H9 (cell line): ENCODE measurements at places on chromosomes 16 and 17. TPM values are rescaled to one million over a fixed set of nuclear protein-coding genes. Genes with fewer than 3 reads are reported as not detected.
A peak's percentile ranks its signal among the peaks of the same experiment; 100 is the strongest.

- DNase-seq = no peak
Measured at GRCh38 chr17:48690655-48691054, 31.7 kb downstream of the PRAC1 start.

DNA sequence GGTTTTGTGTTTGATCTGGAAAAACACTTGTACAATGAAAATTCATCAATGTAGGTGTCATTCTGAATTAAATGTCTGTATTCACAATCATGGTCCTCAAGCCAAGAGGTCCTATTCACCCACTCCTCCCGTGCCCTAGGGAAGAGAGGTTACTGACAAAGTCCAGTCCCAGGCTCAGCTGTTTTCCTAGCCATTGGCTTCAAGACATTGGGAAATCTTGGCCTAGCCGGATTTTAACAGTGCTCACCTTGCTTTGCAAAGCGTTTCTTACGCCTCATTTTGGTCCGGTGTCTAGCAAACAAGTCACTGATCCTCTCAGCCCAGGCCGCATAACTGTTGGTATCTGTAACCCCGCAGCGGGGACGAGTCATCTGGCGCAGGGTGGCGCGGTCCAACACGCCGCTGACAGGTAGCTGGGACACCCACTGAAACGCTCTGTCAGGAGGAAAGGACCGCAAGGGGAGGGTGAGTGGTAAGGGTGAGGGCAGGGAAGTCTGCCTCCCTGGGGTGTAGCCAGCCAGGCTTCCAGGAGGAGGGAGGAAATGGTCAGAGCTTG lies 16.7 kb downstream of the MMP28 start:
- DNase-seq = no peak

Gene ASIC2
- total RNA-seq = 0.42 and 0.74 TPM in 2 replicates

GRCh38 chr16:12629271-12629670 lies 174.4 kb downstream of the CPPED1 start:
- no peak for DNase-seq

- DNase-seq = no peak
Measured at GRCh38 chr16:73768786-73769203, 527.8 kb upstream of the PSMD7 start.

GRCh38 chr16:88430524-88431446 lies 22.3 kb upstream of the ZFPM1 start:
- DNase-seq = peak; percentile 66

Gene EPOP
- 5.9 and 6.1 TPM in 2 replicates for total RNA-seq

Gene PRR35
- total RNA-seq = 0.33 and 0.50 TPM in 2 replicates

DNA sequence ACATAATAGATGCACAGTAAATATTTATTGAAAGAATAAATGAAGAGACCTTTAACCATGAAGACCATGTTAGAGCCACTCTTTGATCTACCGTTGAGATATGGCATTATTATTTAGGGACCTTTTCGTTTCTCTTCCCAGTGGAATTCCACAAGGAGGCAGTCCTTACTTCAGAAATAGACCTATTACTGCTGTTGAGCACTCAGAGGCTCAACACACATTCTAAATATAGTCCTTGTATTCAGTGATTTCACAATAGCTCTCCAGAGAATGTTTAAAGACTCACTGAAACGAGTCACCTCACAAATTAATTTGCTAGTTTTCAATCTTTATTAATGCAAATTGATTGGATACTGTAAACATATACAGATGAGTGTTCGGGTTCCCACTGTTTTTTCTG lies 603.8 kb downstream of the CDH8 start:
- no peak for DNase-seq

DNA sequence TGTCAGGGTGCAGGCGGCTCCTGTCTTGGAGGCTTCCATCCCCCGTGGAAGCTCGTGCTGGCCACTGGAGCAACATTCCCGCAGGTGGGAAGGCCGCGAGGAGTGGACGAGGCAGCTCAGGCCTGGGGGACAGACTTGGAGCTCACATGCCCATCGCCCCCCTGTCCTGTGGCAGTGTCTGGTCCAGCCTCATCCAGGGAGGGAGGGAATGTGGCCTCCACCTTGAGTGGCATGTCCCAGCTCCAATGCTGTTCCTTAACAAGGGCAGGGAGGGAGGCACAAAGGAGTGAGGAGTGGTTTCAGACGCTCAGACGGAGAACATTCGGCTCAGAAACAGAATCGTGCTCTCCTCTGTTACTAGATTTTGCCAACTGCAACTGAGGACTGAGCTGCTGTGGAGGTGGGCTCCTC lies 159.4 kb upstream of the CHMP6 start:
- DNase-seq = peak; percentile 87

DNA sequence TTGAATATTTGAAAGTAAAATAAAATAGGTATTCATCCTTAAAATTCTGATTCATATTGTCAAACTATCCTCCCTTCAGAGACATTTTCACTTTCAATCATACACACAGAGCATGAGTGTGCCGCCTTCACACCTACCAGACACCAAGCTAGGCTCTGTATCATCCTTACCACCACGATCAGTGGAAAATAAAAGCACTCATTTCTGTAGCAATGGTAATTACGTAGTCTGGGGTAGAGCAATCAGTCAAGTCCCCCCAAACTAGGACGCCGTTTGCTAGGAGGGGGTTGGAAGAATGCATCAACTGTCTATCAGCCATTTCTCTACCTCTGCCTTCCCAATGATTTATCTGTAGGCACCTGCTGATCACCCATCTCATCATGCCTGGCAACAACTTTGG lies 84.6 kb upstream of the GRIN2A start:
- DNase-seq = no peak

Gene CDR2
- 33.4 and 33.8 TPM in 2 replicates for total RNA-seq

Gene TNP2
- total RNA-seq = not detected in 2 replicates

- peak; percentile 28 for DNase-seq
Measured at GRCh38 chr17:30556374-30557332, 79.4 kb downstream of the GOSR1 start.

- no peak for DNase-seq
Measured at GRCh38 chr17:29620779-29621500, 1.8 kb downstream of the CORO6 start.

Gene TMEM114
- total RNA-seq = 0.33 and 1.2 TPM in 2 replicates

DNA sequence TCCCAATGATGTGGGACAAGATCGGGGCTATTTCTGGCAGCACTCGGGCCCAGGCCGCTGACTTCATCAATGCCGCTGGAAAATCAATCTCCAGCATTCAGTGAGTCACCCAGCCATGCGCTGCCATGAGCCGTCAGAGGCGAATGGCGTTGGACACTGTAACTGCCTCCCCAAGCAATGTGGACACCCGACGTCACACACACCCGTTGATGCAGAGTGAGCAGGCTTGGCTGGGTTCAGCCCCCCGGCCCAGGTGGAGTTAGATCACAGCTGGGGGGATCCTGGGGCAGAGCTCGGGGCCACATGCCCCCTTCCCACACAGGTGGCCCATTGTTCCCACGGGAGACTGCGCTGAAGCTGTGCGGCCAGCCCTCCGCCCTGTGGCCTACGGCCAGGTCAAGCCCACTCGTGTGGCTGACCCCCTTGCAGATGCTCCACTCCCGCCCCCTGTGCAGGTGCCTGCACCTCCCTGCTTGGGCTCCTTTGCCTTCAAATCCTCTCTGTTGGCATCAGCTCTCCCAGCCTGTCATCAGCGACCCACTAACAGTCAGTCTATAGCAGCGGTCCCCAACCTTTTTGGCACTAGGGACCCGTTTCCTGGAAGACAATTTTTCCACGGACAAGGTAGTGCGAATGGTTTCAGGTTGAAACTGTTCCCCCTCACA lies 89.9 kb downstream of the TBC1D16 start:
- no peak for DNase-seq

DNA sequence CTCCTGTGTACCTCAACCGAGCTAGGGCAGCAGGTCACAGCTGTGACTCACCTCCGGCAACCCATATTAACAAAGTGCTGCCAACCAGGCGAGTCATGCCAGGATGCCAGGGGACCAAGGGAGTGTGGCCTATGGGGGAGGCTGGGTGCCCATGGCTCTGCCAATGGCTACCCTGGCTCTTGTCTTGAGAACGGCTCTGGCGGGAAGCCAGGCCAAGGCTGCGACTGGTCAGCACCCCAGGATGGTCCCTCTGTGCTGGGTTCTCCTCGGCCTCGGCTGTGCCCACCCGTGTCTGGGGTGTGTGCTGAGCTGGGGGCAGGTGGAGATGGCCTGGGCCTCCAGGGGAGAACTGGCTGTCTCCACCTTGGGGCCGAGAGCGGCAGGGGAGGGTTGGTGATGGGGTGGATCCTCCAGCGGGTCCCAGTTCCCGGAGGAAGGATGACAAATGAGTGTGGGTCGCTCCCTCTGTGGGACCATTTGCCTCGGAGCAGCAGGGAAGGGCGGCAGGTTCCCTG lies 75.8 kb downstream of the MRC2 start:
- no peak for DNase-seq

DNA sequence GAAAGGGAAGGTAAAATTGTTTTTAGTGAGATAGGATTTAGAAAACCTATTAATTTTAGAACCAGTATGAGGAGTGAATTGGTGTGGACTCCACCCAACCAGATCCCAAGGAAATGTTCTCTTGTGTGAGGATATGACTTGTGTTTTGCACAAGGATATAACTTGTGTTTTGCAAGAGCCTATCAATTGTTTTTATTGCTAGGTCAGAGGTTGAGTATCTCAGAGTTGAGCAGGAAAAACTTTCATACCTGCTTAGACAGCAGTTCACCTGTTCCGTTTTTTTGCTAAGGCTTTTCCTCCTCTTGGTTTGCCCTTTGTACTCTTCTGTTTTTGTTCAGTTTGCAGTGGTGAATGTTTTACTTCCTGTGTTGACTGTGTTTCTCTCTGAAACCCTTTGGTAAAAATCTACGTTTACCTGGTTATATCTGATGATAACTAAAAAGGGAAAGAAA lies 5.1 kb downstream of the NBR1 start:
- no peak for DNase-seq

GRCh38 chr16:58755989-58756649 lies 22.0 kb upstream of the GOT2 start:
- DNase-seq = peak; percentile 82

- peak; percentile 71 for DNase-seq
Measured at GRCh38 chr17:82985973-82986372, 93.4 kb upstream of the METRNL start.

DNA sequence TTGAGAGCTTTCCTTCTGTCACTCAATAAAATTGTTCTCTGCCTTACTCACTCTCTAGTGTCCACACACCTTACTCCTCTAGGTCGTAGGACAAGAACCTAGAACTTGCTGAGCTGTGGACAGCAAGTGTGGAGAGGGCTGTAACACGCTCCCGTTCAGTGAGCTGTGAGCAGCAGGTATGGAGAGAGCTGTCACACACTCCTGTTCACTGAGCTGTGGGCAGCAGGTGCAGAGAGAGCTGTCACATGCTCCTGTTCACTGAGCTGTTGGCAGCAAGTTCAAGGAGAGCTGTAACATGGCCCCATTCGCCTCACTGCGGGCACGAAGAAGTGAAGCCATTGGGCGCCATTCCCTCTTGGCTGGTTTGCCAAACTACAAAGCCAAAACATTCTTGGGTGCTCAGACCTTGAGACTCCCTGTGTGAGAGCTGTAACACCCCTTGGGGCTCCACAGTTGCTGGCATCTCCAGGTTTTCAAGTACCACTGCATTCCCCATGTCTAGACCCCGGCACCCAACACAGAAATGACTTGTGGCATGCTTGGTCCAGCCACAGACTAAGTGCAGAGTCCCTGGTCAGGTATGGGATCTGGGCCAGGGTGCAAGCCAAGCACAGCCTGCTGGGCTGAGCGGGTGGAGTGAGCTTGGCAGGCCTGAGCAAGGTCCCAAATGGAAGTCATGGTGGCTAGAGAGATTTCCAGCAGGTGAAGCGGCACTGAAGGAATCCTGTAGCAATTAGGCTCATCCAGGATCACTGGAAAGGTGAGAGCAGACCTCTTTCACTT lies 608.0 kb upstream of the CDH8 start:
- DNase-seq = no peak

DNA sequence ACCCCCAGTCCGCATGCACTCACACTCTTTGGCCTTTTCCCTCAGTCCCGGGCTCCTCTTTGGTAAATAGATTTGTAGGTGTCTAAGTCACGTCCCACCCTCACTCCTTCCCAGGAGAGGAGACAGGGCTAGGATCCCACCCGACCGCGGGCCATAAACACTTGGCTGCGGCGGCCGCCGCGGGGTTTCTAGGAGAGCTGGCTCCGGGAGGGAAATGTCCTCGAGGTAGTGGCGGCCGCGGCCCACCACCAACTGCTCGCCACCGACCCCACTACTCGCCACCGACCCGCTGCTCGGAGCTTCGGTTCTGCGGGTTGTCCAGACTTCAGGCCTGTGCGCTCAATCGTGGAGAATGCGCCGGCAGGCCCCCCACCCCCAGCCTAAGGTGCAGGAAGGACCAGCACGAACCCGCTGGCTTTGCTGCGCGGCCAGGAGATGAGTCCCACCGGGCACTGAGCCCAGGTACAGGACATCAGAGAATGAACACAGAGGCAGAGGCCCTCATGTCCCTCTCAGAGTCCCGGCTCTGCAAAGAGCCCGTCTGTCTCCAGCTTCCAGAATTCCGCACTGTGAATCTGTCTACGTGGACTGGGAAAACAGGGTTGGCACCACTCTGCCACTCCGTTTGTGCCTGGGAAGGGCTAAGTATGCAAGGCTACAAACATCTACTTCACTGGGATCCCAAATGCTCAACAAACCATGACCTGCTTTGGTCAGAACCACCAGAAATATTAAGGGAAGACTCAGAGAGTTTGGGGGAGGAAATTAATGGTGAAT lies 2.5 kb downstream of the PRAC2 start:
- no peak for DNase-seq

- DNase-seq = no peak
Measured at GRCh38 chr16:9469512-9469911, 378.1 kb downstream of the HAPSTR1 start.

Gene CD300H
- total RNA-seq = not detected in 2 replicates

Gene HLF
- total RNA-seq = 0.17 and 0.44 TPM in 2 replicates

Gene SMIM5
- total RNA-seq = 0.20 and 0.24 TPM in 2 replicates

GRCh38 chr16:21656795-21657768 lies 4.7 kb upstream of the IGSF6 start:
- no peak for DNase-seq

DNA sequence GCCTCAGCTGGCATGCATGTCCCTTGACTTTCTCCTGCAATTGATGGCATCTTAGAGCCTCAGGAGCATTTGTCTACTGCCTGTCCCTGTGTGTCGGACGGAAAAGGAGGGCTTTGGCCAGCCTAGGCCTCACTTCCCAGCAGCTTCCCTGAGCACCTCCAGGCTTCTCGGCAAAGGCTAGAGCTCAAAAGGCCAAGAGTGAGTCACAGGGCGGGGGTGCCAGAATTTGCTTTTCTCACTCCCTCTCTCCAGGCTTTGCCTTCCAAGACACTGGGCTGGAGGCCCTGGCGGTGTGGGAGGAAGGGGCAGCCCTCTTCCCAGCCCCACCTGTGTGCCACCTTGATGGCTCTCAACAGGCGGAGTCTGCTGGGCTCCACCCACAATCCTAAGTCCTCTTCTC lies 107.3 kb upstream of the MAF start:
- DNase-seq = no peak

Gene MYBBP1A
- total RNA-seq = 177 and 181 TPM in 2 replicates

GRCh38 chr17:44222112-44222869 lies 2.8 kb upstream of the UBTF start:
- peak; percentile 88 for DNase-seq

Gene OR4D1
- 0.11 and 0.15 TPM in 2 replicates for total RNA-seq

- DNase-seq = no peak
Measured at GRCh38 chr16:14280541-14280940, 209.4 kb downstream of the MRTFB start.

Gene FZD2
- 17.4 and 18.2 TPM in 2 replicates for total RNA-seq

GRCh38 chr16:30949650-30950515 lies 1.0 kb downstream of the ORAI3 start:
- DNase-seq = peak; percentile 87

- no peak for DNase-seq
Measured at GRCh38 chr16:58256108-58256507, 38.7 kb downstream of the PRSS54 start.

Gene ESRP2
- 59.3 and 59.5 TPM in 2 replicates for total RNA-seq

Gene KRT9
- not detected in 2 replicates for total RNA-seq
